Left renal cortex interstitium (tissue), 4 donors: ENCODE measurements at places on chromosomes 7 and 10. TPM values are rescaled to one million over a fixed set of nuclear protein-coding genes. Genes with fewer than 3 reads are reported as not detected.

Gene HOGA1
- polyA plus RNA-seq, result 33.5 TPM

GRCh38 chr7:42511027-42511426, 274.0 kb upstream of the GLI3 start:
- DNase-seq, result no peak

DNA sequence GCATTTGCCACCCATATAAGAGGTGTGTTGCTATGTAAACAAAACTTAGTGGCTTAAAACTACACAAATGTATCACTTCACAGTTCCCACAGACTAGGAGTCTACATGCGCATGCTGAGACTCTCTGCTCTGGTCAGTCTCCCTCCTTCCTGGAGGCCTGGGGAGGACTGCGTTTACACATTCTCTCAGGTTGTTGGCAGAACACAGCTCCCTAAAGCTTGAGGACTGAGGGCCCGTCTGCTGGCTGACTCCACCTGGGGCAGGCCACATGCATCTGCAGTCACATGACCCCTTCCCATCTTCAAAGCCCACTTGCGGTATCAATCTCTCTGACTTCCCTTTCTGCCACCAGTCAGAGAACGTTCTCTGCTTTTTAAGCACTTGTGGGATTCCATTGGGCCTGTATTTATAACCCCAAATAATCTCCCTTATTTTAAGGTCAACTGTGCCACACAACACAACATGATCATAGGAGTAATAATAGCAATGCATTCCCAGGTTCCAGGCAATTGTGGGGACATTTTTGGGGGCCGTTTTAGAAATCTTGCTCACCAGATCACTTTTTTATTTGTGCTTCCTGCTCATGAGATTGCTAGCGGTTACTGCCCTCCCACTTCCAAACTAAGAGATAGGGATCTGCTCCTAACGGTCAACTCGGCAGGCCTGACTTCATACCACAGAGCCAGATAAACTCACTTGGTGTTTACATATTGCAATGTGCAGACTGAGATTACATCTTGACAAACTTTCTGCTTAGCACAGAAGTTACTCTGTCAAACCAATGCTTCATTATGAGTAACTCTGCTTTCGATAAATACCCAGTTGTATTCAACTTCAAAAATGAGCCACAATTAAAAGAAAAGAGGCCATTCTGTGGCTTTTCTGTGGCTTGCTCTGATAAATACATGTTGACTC, 96.3 kb downstream of the ALOX5 start:
- DNase-seq, result no peak

GRCh38 chr7:139681463-139681755, 96.4 kb downstream of the HIPK2 start:
- DNase-seq, result no peak

DNA sequence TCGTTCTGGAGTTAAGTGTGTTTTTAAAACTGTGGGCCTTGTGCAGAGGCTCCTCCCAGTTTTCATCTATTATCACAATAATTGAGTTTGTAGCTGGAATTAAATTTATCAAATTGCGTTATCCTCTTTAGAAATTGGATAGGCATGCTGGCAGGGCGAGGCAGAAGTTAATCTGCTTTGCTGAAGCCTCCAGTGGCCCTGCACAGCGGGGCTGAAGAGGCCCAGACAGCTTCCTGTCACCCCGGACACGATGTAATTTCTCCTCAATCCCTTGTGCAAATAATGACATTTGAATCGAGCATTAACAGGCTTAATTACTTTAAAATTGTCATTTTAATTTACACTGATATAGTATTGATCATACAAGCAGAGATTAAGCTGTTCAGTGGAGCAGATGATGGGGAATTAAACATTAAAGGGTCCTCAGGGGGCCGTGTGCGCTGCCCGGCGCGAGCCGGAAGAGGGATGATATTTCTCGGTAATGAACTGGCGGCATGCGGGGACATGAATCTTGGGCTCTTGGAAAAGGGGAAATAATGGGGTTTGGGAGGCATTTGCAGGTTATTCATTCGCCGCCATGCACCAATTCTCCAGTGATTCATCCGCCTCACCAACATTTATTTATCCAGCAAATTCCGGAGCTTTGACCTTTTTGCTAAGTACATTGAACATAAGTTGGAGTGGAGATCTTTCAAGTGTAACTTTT, 118.5 kb downstream of the NKX6-2 start:
- no peak for DNase-seq

DNA sequence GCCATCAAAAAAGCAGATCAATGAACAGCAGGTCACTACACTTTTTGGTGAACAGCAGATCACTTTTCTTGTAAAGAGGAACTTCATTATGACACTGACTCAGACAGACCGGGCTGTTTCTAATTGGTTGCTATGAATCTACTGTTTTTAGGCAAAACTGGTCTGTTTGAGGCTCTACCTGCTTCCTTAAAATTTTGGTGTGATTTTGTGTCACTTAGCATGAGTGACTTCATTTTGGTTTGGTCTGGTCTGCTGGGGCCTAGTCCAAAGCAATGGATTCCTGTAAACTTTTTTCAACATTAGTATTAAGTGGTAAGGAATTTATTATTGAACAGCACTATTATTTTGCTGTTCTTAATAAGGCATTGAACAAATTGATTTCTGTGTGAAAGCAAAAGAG, 41.8 kb upstream of the C10orf71 start:
- DNase-seq, result no peak

DNA sequence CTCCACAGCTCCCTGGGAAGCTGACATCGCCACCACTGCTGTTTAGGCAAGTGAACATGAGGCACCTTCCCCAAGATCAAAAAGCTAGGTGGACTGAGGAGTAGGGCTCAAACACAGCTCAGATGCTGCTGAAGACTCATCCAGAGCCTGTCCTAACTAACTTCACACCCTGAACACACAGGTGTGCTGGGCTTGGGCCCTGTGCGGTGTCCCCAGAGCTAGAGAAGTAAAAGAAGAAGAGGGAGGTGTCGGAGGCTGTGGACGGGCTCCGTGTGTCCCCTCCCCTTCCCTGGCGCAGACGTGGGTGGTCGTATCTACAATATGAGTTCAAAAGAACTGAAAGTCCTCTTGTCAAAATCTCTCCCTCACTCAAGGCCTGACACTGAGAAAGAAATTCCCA, 373.4 kb upstream of the MGMT start:
- no peak for DNase-seq

DNA sequence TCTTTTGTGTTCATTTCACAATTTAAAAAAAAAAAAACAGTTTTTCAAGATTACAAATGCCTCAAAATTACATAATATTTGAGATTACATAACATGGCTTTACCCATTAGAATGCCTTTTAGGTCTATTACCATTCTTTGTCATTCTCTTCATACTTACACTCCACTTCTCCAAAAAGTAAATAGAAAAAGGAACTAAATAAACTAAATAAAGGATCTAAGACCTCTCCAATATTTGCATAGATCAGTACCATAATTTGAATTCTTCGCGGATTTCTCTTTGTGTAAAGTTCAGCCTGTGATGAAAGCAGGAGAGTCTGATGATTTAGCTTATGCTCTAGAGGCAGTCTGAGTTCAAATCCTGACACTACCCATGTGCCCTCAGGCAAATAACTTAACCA, 56.4 kb upstream of the C1GALT1 start:
- DNase-seq, result no peak

DNA sequence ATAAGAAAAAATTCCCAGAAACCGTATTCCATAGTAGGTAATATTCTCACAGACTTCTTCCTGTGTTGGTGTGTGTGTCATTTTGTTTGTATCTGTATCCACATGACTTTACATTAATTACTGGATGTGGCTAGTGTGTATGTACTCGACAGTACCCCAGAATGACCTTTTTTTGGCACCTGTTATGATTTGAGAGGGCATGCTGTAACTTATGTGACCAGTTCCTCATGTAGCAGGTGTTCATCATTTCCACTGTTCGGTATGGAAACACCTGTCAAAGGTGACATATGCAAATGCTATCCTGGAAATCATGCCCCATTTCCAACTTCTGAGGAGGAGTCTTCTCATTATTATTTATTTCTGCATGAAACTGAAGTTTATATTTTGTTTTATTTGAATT, 89.3 kb downstream of the ZMYND11 start:
- no peak for DNase-seq

- no peak for DNase-seq
Observed at GRCh38 chr10:14727924-14728323, 46.8 kb downstream of the FAM107B start.

GRCh38 chr7:38020121-38020785, 99.8 kb downstream of the EPDR1 start:
- DNase-seq, result no peak

DNA sequence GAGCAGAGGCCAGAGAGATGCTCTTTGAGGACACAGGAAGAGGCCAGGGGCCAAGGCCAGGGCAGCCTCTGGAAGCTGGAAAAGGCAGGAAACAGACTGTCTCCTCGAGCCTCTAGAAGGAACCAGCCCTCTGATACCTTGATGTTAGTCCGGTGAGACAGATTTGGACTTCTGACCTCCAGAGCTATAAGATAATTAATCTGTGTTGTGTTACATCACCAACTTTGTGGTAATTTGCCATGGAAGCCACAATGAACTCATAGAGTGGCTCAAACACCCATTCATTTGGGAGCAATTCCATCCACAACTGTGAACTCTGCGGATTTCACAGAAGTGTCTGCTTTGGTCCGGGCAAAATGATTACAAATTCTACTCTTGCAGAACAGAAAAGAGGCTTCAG, 48.7 kb downstream of the OAT start:
- no peak for DNase-seq

Gene SEMA4G
- polyA plus RNA-seq, result 60.4 TPM

DNA sequence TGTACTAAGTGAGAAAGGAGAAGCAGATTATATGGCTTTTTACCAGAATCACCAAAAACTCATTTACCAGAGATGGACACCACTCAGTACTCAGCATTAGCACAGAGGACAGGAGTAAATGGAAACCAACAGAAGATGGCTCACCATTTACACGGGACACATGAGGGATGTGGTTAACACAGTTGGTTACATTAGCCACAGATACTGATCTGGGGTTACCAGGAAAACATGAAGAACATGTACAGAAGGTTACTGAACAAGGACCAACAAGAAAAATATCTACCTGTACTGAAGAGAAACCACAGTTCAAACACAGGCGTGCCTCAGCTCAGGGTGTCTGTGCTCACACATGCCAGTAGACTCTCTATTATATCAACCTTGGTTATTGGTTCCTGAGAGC, 1285.8 kb upstream of the SORCS1 start:
- DNase-seq, result no peak

Gene URGCP
- 38.9 TPM for polyA plus RNA-seq

DNA sequence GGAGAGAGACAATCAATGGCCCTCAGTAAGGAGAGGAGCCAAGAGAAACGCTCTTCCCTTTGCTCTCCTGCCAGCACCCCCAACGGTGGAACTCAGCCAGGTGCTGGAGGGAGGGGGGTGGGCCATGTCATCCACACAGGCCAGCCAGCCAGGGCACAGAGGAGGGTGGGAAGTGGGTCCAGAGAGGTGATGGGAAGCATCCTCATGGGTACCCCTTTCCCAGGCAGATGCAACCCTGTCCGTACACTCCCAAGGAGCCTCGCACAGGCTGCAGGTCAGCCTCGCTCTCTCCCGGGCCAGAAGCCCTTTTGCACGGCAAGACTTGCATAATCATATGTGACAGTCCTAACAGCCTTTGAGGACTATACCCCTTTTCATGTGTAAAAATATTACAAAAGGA, 142.0 kb upstream of the NAMPT start:
- no peak for DNase-seq

DNA sequence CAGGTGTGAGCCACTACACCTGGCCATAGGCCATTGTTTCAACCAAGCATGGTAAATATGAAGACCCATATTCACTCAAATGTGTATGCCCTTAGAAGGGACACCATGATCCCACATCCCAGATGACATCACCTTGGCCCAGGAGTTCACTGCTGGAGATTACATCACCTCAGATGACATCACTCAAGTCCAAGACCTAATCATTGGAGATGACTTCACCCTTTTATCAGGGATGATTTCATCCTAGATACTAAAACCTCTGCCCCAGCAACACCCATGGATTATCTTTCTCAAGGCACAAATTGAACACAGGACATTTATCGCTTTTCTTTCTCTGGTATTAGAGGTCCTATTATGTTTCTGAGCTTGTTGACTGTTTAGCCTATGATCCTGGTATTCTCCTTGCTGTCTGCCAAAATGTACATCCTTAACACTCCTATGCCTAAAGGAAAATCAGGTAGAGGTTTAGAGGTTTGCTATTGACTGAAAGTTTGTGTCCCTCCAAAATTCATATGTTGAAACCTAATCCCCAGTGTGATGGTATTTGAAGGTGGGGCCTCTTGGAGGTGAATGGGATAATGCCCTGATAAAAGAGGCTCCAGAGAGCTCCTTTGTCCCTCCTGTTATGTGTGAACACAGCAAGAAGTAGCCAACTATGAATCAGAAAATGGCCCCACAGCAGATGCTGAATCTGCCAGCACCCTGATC, 9.8 kb upstream of the CYP2C18 start:
- no peak for DNase-seq

DNA sequence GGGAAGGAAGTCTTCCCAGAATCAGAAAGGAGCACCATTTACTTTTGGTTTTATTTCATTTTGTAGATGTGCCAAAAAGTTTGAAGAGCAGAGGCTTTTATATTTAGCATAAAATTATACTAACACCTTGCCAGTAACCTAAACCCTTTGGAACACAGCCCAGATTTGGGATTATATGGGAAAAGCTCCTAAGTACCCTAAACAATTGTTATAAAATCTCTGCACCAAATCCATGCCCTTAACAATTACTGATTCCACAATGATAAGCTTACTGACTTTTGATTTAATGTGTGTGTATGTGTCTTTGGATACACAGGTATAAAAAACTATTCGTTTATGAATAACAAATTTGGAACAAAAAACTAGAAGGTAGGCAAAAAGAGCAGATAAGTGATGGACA, 39.0 kb upstream of the TMEM229A start:
- DNase-seq, result no peak

DNA sequence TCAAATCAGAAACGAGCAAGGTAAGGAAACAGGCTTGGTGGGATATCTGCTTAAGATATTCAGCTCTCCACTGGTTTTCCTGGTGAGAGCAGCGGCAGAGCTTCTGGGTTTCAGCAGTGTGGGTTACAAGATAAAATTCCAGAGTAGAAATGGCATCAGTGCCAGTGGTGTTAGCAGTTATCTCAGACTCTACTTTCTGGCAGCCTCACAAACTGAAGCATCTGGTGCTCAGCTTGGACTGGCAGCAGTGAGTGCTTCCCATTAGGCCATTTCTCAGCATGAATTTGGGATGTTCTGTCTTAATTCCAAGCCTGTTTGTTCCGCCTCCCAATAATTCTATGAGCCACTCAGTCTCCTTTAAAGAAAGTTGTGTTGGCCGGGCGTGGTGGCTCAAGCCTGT, 6.9 kb upstream of the GSTO2 start:
- no peak for DNase-seq

GRCh38 chr10:35424680-35425285, 88.5 kb downstream of the CCNY start:
- DNase-seq, result no peak

Gene GDF2
- not detected for polyA plus RNA-seq

GRCh38 chr10:51910189-51910588, 210.8 kb upstream of the CSTF2T start:
- no peak for DNase-seq

GRCh38 chr10:83373671-83374070, 765.6 kb upstream of the GHITM start:
- DNase-seq, result no peak
